ENCODE measurements at places on chromosomes 2 and 18. TPM values are rescaled to one million over a fixed set of nuclear protein-coding genes. Genes with fewer than 3 reads are reported as not detected.

DNA sequence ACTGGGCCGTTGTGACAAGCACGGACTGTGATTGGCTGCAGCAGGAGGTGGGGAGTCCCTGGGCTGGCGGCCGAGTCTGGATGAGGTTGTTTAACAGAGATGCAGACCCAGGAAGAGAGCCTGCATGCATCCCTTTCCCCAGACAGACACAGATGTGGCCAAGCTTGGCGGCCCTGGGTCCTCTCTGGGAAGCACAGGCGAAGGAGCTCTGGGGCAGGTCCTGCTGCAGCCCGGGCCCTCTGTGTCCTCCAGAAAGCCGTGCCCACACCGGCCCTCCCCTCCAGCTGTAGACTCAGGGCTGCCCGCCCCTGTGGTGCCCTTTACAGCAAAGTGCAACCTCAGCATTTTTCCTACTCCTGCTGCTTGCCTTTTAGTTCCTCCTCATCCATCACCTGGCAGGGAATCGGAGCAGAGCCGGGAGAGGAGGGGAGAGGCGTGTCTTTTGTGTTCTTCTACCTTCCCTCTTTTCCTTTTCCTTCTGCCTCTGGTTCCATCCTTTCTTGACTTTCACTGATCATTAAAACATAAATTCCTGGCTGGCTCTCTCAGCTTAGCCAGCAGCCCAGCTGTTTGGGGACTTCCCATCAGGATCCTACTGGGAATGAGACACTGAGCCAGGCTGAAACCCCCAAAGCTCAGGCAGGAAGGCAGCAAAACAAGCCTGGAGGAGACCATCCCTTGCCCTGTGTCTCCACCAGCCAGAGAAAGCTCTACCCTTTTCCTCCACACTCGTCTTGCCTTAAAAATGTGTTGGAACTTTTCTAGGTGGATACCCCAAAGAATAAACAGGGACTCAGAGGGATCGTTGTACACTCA is 75.0 kb downstream of the CTIF start:
- H3K4me3 ChIP-seq = no peak overlapping the region
- no peak for DNase-seq
- no peaks in the 10 kb centered on the region for H3K4me1 ChIP-seq

GRCh38 chr2:54680397-54681041 is 42.9 kb upstream of the EML6 start:
- H3K4me3 ChIP-seq = no peak overlapping the region
- peaks cover 52% of the 10 kb centered on the region for H3K27me3 ChIP-seq
- H3K4me1 ChIP-seq = no peaks in the 10 kb centered on the region
- DNase-seq = no peak

FOXD4L1 gene
- total RNA-seq = 0.20 TPM

NEU2 gene
- not detected for total RNA-seq

SH3RF3 gene
- 0.02 TPM for total RNA-seq

GRCh38 chr2:55703350-55703749 is 9.7 kb upstream of the PNPT1 start:
- H3K27me3 ChIP-seq = peaks cover 6% of the 10 kb centered on the region
- no peak overlapping the region for H3K27ac ChIP-seq
- H3K4me1 ChIP-seq = peaks cover 3% of the 10 kb centered on the region
- H3K4me3 ChIP-seq = no peak overlapping the region
- no peak for DNase-seq
- no peaks in the 10 kb centered on the region for H3K36me3 ChIP-seq

HOXD8 gene
- not detected for total RNA-seq

GRCh38 chr2:238975408-238975807 is 127.5 kb downstream of the TWIST2 start:
- DNase-seq = no peak
- no peaks in the 10 kb centered on the region for H3K36me3 ChIP-seq
- no peak overlapping the region for H3K27ac ChIP-seq

GRCh38 chr2:106053116-106053515 is 141.0 kb downstream of the UXS1 start:
- H3K27ac ChIP-seq = no peak overlapping the region
- peaks cover 46% of the 10 kb centered on the region for H3K27me3 ChIP-seq
- no peak overlapping the region for H3K4me3 ChIP-seq
- H3K36me3 ChIP-seq = no peaks in the 10 kb centered on the region

DQX1 gene
- total RNA-seq = 0.38 TPM

MAPK4 gene
- total RNA-seq = not detected

DNA sequence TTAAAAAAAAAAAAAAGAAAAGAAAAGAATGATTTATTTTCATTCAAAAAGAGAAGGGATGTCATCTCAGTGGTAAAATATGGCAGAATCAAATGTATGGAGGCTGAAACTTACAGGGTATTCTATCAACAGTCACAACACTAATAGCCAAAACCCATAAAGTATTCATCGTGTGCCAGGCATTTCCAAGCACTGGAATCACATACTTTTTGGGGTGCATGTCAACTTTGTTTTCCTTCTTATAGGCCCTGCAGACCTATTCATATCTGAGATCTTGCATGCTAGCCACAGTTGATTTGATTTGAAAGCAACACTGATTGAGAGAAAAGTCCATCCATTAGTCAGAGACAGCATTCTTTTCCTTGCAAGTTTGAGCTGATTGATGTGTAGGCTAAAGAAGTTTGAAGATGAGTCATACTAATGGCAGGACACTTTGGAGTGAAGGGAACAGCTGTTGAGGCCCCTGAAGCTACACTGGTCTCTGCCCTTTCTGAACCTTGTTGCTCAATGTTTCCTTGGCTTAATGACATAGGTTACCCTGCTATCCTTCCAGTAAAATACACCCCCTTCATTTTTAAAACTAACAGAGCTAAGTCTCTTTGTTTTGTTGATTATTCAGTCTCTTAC is 22.0 kb downstream of the KATNAL2 start:
- no peaks in the 10 kb centered on the region for H3K4me1 ChIP-seq
- no peaks in the 10 kb centered on the region for H3K27me3 ChIP-seq

GRCh38 chr2:151862700-151863099 is 34.5 kb upstream of the ARL5A start:
- H3K4me1 ChIP-seq = no peaks in the 10 kb centered on the region
- no peak overlapping the region for H3K4me3 ChIP-seq
- H3K27me3 ChIP-seq = peaks cover 17% of the 10 kb centered on the region
- H3K27ac ChIP-seq = no peak overlapping the region

DNA sequence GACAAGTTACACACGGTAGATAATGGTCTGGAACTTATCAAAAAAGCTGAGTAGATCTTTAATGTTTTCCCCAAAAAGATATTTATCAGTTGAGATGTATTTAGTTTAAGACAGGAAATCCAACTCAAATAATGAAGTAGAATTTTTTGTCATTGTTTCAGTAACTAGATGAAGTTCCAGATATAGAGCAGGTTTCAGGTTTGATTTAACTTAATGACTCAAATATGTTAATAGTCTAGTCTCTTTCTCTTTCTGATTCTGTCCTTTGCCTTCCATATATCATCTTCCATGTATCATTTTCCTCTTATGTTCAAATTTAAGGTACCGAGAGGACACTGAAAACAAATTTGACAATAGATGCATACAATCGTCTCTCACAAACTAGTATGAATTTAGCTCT is 23.6 kb upstream of the DOCK10 start:
- H3K27ac ChIP-seq = no peak overlapping the region
- H3K36me3 ChIP-seq = no peaks in the 10 kb centered on the region
- no peak overlapping the region for H3K4me3 ChIP-seq
- DNase-seq = no peak

DNA sequence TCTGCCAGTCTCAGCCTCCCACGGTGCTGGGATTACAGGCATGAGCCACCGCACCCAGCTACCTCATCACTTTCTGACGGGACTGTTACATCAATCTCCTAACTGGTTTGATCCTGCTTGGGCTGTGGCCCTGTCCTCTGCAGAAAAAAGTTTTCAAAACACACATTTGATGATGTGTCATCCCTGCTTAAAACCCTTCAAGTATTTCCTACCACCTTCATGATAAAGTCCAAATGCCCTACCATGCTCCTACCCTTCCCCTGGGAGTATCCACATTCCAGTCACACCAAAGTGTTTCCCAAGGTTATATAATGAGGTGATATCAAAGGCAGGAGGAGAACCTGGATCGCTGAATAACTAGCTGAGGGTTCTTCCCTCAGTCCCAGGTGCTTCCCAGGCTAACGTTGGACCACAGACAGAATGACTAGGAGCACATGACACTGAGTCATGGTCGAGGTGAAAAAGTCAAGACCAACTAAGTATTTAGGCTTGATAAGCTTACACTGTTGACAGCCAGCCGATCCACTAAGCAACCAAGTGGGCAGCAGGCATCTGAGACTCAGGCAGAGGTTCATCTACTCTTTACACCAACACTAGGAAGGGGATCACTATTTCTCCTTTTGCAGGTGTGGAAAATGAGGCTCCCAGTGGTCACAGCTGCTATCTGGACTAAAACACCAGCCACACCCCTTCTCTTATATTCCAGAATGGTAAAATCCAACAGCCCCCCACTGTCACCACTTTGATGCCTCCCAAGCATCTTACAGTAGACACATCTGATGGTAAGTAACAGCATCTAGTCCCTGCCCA is 31.8 kb downstream of the CYRIA start:
- peak overlapping the region; percentile 62 for H3K27ac ChIP-seq
- DNase-seq = peak; percentile 79
- peaks cover 61% of the 10 kb centered on the region for H3K4me1 ChIP-seq
- H3K27me3 ChIP-seq = no peaks in the 10 kb centered on the region

CCDC141 gene
- total RNA-seq = 0.09 TPM

VWC2L gene
- total RNA-seq = not detected

ACMSD gene
- not detected for total RNA-seq

PDCD1 gene
- 1.0 TPM for total RNA-seq

- no peaks in the 10 kb centered on the region for H3K27me3 ChIP-seq
- peaks cover 2% of the 10 kb centered on the region for H3K4me1 ChIP-seq
- no peak for DNase-seq
- H3K36me3 ChIP-seq = peaks cover 82% of the 10 kb centered on the region
- H3K4me3 ChIP-seq = no peak overlapping the region
Measured at GRCh38 chr2:200944467-200945394, 18.7 kb downstream of the ORC2 start.

- H3K36me3 ChIP-seq = no peaks in the 10 kb centered on the region
- no peaks in the 10 kb centered on the region for H3K27me3 ChIP-seq
- no peaks in the 10 kb centered on the region for H3K4me1 ChIP-seq
Measured at GRCh38 chr2:149156971-149157740, 118.7 kb downstream of the LYPD6B start.

GRCh38 chr2:210189452-210190138 is 18.4 kb upstream of the KANSL1L start:
- no peaks in the 10 kb centered on the region for H3K36me3 ChIP-seq
- H3K27ac ChIP-seq = no peak overlapping the region
- no peaks in the 10 kb centered on the region for H3K4me1 ChIP-seq
- no peaks in the 10 kb centered on the region for H3K27me3 ChIP-seq

GRCh38 chr2:181198183-181198864 is 217.9 kb downstream of the UBE2E3 start:
- no peaks in the 10 kb centered on the region for H3K27me3 ChIP-seq
- H3K36me3 ChIP-seq = no peaks in the 10 kb centered on the region
- H3K4me3 ChIP-seq = no peak overlapping the region
- H3K4me1 ChIP-seq = no peaks in the 10 kb centered on the region
- no peak overlapping the region for H3K27ac ChIP-seq

SYT4 gene
- total RNA-seq = not detected

SNORC gene
- 1.7 TPM for total RNA-seq

DPP4 gene
- total RNA-seq = 0.18 TPM

IL1R1 gene
- total RNA-seq = 2.5 TPM

VAMP8 gene
- 149 TPM for total RNA-seq

GRCh38 chr2:218264773-218265561 is 4.2 kb downstream of the GPBAR1 start:
- DNase-seq = no peak
- H3K36me3 ChIP-seq = peaks cover 39% of the 10 kb centered on the region
- no peaks in the 10 kb centered on the region for H3K27me3 ChIP-seq
- no peak overlapping the region for H3K4me3 ChIP-seq
- H3K27ac ChIP-seq = no peak overlapping the region

- H3K27ac ChIP-seq = no peak overlapping the region
- no peaks in the 10 kb centered on the region for H3K27me3 ChIP-seq
- no peak overlapping the region for H3K4me3 ChIP-seq
- H3K36me3 ChIP-seq = no peaks in the 10 kb centered on the region
- DNase-seq = no peak
Measured at GRCh38 chr2:28319118-28320008, 73.3 kb upstream of the FOSL2 start.

DNA sequence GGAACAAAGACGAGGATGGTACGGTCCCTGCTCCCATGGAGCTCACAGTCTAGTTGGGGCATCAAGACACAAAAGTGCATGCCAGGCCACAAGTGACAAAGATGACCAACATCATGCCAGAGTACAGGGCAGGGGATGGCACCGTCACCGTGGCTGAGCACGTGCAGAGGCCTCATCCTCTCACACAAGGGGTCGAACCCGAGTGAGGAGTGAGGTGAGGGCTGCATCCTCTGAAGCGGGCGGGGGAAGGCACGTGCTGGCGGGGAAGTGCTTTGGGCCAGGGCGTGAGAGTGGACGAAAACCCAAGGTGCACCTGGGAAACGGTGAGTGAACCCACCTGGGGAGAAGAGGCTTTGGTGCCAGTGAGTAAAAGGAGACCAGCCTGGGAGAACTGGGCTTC is 41.0 kb downstream of the MRPL35 start:
- H3K4me1 ChIP-seq = no peaks in the 10 kb centered on the region
- H3K27ac ChIP-seq = no peak overlapping the region
- DNase-seq = no peak
- H3K4me3 ChIP-seq = no peak overlapping the region

DNA sequence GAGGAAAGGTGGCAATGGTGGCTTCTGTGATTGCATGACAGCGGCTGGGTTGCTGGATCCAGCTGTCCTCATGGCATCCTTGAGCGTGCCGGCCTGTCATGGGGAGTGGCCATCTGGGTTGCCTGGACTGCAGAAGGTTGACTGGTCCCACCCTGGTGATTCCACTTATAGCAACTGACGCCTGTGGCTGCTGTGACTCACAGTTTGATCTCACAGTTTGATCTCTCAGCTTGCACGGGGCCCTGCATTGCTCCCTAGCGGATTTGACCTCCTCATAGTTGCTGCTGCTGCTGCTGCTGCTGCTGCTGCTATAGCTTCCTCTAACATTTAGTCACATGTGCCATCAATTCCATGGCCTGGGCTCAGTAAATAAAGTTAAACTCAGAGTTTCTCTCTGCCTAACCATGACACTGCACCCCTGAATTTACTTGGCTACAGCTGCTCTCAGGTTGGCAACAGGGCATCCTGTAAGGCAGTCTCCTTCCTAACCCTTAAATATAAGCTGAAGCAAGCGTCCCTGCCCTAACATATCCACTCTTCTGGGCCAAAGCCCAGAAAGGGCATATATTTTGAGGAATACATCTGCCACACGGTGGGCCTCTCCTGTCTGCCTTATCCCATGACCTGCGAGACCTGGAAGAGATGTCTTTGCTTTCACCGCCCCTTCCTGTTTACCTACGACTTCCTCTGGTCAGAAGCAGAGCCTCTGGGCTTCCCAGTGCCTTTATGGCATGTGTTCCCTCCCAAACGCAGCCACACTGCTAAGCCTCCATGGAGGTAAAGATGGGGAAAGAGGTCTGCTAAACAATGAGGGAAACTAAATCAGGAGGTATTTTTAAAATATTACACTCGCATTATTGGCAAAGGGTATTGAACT is 37.8 kb upstream of the CCDC150 start:
- no peaks in the 10 kb centered on the region for H3K36me3 ChIP-seq
- peak overlapping the region; percentile 31 for H3K27ac ChIP-seq
- DNase-seq = peak; percentile 34
- H3K4me3 ChIP-seq = no peak overlapping the region

- H3K27ac ChIP-seq = no peak overlapping the region
- H3K4me1 ChIP-seq = no peaks in the 10 kb centered on the region
- H3K36me3 ChIP-seq = no peaks in the 10 kb centered on the region
Measured at GRCh38 chr18:47075098-47075883, 39.9 kb upstream of the ELOA2 start.
